ENCODE measurements at places on chromosomes 1 and 21. TPM values are rescaled to one million over a fixed set of nuclear protein-coding genes. Genes with fewer than 3 reads are reported as not detected.

SELENOF gene
- 80.5 TPM for total RNA-seq

- ATAC-seq, result no peak
Observed at GRCh38 chr21:33202464-33203363, 27.0 kb upstream of the IFNAR2 start.

GRCh38 chr1:29333008-29333407, 96.7 kb downstream of the PTPRU start:
- no peak for ATAC-seq

- no peak for ATAC-seq
Observed at GRCh38 chr1:53931523-53931922, 14.0 kb downstream of the IFT25 start.

DNA sequence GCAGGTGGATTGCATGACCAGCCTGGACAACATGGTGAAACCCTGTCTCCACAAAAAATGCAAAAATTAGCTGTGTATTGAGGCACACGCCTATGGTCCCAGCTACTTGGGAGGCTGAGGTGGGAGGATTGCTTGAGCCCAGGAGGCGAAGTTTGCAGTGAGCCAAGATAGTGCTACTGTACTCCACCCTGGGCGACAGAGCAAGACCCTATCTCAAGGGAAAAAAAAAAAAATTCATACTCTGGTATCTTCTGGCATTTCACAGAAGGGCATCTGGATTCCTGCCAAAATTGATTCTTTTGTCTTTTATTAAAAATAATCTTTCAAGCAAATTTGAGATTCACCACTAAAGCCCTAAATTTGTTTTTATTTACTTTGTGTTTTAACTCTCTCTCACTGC, 19.2 kb downstream of the CLIC4 start:
- no peak for ATAC-seq

DNA sequence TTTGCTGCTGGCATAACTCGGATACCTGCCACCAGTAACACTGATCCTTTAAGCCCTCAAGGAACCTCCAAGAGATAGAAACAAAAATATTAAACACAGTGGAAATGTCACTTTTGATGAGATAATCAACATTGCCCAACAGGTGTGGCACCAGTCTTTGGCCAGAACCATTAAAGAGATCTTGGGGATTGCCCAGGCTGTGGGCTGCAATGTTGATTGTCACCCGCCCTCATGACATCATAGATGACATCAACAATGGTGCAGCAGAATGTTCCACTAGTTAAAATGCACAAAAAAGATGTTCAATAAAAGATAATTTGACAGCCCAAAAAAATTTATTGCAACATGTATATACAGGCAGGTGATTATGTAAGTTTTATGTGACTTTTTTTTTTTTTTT, 20.2 kb upstream of the ZMYM1 start:
- ATAC-seq, result peak; percentile 86

DNA sequence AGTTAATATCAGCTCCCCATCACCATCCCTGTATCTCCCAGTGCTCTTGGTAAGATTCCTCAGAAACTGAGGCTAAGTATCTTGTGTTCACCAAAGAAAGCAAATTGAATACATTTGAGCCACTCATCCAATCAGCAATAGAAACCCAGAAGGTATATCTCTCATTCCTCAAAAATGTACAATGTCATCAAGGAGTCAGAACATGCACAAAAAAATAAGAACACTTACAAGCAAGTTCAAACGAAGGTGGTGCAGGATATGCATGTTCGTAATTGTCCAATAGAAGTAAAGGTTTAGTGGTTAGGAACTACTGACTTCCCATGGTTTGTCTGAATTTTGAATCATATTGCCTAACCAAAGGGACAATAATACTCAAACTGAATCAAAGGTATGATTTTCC, 24.3 kb downstream of the RXRG start:
- ATAC-seq, result peak; percentile 29

DNA sequence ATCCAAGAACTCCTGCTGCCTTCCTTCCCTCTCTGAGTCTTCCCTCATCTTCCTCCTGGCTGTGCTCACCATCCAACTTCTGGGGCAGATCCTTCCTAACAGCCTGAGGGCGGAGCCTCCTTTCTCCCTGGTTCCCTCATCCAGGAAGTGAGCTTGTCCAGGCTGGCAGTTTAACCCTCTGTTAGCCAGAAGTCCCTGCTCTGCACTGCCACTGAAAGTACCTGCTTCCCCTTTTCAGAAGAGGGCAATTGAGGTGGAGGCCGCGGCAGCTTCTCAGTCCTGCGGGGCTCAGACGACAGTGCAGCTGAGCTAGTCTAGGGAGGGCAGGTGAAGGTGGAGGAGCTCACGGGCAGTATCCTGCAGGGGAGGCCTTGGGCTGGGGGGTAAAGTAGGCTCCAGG, 149.1 kb downstream of the FCRL5 start:
- no peak for ATAC-seq

DNA sequence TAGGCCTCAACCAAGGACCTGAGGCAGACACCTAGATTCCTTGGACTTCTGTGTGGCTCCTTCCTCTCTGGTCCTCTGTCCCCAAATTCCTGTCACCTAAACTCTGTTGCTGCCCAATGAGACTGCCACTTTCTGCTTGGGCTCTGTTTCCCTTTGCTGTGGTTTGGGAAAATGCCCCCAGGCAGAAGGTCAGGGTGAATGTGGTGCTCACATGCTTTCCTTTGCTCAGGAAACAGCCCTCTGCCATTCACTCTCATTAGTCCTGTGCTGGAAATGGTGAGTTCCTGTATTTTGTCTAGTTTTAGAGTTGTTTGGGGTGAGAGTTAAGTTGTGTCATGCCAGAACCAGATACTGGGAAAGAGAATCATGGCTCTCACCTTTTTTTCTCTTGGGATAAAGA, 22.7 kb upstream of the SHE start:
- no peak for ATAC-seq

GRCh38 chr1:9166289-9167235, 37.7 kb upstream of the GPR157 start:
- no peak for ATAC-seq

DNA sequence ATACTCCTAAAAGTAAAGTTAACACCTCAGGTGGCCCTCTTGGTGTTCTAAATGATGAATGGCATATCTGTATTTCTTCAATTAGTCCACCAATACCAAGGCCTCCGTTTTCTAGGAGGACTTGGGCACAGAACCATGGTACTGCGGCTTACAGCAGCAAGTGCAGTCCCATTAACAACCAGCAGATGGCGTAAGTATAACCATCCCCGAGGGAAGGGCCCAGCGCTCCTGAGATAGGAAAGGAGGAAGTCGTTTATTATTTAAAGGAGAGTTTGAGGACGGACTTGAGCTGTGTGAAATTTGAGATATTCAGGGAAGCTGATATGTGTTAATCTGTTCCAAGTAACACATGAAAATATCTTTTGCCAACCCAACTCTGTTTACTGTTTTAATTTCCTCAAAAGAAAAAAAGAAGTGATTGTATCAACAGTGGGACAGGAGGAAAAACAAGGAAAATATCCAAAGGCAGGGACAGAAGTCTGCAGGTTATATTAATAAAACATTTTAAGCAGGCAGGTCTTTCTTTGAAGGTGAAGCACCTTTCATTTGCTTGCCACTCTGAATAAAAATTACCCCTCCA, 37.7 kb upstream of the KCNJ15 start:
- ATAC-seq, result peak; percentile 77

Measured in esophagus mucosa (tissue), 1 donor.